Fibroblast of mammary gland (primary cell): ENCODE measurements at places on chromosomes 6 and 20.
A peak's percentile ranks its signal among the peaks of the same experiment; 100 is the strongest.

- DNase-seq = no peak
Measured at GRCh38 chr20:19193349-19193748, 19.1 kb upstream of the SLC24A3 start.

GRCh38 chr20:62570897-62571668 is 71.2 kb upstream of the SLCO4A1 start:
- DNase-seq = no peak

DNA sequence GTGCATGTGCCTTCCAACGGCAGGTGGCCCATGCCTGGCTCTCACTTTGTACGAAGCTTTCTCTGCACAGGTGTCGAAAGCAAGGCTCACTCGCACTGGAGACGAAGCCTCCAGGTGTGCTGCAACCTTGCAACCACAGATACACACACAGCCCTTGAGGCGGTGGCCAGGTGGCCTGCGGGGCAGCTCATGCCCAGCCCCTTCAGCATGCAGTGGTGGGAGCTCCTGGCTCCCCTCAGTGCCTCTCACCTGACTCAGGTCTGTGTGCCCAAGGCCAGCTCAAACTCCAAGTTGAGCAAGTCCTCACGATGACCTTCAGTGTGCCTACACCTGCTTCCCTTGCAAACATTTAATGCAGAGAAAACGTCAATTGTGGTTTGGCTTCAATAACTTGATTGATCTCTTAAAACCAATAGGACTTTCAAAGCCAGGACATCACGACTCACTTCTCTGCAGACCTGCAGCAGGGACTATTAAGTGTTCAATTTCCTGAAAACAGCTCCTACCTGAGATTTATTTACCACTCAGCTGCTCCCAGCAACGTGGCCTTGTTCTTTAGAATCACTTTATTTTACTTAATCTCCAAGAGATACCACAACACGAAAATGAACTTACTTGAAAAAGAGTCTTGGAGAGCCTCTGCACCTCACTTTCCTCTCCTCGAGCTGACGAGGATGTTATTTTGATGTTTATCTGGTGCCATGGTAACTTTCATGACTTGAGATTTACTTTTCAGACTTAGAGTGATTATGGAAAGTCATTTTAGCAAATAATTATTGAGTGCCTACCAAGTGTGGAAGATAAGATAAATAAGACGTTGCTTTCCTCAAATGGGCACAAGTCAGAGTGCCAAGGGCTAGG is 86.3 kb downstream of the SLC22A23 start:
- no peak for DNase-seq

DNA sequence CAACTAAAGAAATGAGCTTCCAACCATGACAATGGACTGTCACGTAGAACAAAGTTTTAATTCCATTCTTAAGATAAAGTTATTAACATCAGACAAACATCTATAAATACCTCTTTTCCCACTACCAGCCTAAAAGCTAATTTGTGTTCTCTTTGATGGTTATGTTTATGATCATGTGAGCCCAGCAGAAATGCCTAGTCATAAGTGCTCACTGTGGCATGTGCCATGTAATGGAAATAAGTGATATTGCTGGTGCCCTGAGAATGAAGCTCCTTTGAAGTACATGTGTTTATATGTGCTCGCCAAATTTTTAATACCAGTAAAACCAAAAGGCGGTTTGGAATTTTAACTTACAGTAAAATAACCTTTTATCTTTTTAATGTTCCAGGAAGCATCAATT is 205.8 kb downstream of the ISM1 start:
- DNase-seq = no peak

DNA sequence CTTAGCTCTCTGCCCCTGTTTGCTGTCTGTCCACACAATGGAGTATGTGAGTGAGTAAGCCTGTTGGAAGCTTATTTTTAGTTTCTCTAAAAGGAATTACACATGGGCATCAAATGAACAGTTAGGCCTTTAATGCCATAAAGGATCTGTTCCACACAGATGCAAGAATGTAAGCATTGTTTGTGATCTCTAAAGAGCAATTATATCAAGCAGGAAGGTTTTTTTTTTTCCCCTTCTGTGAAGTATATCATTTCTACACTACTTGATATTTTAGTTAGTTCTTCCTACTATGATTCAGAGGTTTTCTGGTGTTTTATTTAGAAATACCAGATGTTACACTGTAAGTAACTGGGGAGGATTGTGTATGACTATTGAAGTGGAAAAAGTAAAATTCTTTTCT is 627.5 kb downstream of the COL12A1 start:
- DNase-seq = peak; percentile 86
